Activated naive CD4-positive, alpha-beta T cell treated with anti-CD3 and anti-CD28 coated beads for 36 hours (primary cell): ENCODE measurements at places on chromosomes 5 and 9. TPM values are rescaled to one million over a fixed set of nuclear protein-coding genes. Genes with fewer than 3 reads are reported as not detected.

The FBP2 gene
- not detected for total RNA-seq

DNA sequence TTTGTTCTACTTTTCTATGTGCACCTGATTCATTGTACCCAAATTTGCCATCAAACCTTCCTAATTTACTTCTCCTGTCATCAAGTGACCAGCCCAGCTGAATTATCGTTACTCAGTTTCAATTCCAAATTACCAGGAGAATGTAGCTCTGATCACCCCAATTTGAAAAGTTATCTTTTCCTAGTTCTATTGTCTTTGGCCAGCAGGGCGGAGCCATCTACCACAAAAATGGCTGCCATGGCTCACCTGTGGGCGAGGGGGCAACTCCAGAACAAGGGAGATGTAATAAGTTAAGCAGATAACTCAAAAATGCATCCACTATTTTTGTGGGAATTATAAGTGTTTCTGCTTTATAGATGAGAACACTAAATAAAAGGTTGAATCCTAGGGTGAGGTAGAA, 133.8 kb upstream of the MOCS2 start:
- peak; percentile 9 for DNase-seq

- DNase-seq = peak; percentile 64
These were observed 69.5 kb upstream of the RAD23B start for GRCh38 chr9:107213561-107214028.

DNA sequence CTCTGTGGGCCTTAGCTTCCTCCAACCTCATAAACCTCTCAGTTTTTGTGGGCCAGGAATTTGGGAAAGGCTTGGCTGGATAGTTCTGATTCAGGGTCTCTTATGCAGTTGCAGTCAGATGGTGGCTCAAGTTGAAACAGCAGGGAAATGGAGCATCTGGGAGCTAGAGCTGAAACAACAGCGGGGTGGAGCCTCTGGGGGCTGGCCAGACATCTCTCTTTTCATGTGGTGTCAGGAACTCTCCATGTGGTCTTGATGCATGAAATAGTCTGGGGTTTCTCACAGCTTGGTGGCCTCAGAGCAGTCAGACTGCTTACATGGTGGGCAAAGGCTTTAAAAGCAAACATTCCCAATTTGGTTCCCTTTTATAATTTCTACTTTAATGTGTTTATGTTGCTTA, 13.5 kb downstream of the ZNF346 start:
- DNase-seq = no peak

GRCh38 chr5:65916636-65917035, 9.7 kb upstream of the ERBIN start:
- DNase-seq = no peak

DNA sequence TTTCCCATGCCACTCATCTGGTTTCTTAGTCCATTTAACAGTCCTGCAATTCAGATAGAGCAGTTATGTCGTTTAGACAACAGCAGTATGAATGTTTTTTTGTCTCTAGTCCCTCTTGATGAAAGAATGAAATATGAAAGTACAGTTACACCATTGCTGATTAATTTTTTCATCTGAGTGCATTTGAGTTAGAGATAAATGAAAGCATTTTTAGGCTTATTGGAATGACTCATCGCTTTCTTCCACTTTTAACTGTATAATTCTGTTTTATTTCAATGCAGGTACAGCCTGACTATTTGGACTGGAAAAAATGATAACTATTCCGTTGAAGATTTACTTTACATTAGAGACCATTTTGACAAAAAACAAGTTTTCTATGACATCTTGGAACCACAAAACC, 28.7 kb downstream of the ANKRD34B start:
- no peak for DNase-seq

The C7 gene
- total RNA-seq = not detected

DNA sequence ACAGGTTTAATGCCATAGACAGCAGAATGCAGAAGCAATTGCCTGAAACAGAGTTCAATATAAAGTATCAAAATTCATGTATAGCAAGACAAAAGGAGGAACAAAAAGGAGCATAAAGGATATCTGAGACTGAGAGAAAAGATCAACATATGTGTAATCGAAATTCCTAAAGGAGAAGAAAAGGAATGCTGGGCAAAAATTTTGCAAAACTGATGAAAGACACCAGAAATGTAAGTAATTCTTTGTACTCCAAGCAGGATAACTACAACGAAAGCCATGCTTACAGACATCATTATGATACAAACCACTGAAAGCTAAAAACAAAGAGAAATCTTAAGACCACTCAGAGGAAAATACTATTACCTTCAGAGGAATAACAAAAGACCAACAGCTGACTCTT, 72.8 kb upstream of the MTAP start:
- no peak for DNase-seq

GRCh38 chr5:9198394-9198793, 347.5 kb downstream of the SEMA5A start:
- DNase-seq = no peak

- DNase-seq = no peak
These were observed 1.4 kb upstream of the KDM3B start for GRCh38 chr5:138351056-138351455.

DNA sequence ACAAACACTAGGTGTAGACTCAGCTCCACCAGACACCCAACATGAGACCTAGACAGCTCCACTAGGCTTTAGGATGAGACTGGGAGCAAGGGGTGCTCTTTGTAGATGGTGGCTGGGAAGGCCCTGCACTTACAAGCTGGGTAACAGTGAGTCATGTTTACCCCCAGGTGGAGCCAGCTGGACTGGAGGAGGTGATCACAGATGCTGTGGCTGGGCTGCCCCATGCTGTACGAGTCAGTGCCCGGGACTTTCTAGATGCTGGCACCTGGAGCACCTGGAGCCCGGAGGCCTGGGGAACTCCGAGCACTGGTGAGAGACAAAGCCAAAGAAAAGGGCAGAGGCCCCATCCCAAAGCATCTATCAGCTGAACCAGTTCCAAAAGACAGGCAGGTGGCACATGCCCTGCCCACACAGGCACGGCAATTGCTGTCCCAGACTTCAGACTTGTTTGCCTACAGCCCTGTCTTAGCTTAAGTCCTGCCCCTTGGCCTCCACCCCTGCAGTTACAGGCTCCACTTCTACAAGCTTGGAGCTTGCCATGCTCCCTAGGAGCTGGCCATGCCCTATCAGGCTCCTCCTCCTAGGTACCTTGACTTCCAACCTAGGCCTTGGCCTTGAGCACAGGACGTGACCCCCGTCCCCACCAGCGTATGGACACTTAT, 2.7 kb downstream of the CCL27 start:
- peak; percentile 45 for DNase-seq

- peak; percentile 57 for DNase-seq
These were observed 62.8 kb upstream of the SUB1 start for GRCh38 chr5:32522429-32523143.

GRCh38 chr5:14848385-14848784, 23.2 kb downstream of the ANKH start:
- no peak for DNase-seq

The TNPO1 gene
- 107 TPM for total RNA-seq

The EIF4E1B gene
- not detected for total RNA-seq

GRCh38 chr5:112036206-112036605, 279.2 kb upstream of the NREP start:
- no peak for DNase-seq

DNA sequence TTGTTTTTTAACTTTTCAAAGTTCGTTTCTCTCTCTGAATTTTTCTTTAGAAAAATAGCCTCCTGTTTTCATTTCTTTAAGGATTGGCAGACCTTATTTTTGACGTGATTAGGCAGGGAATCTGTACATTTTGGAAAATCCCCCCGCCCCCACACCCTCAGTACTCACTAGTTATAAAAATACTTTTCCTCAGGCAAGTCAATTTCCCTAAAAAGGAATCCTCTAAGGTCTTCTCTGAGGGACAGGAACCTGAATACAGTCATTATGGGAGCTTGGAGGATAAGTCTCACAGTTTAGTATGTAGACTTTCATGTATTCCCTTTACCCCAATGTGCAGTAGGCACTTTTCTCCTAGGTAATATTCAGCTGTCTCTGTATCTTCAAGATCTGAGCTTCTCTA, 3.9 kb upstream of the FER start:
- no peak for DNase-seq

GRCh38 chr5:89827359-89827758, 582.2 kb downstream of the CETN3 start:
- DNase-seq = no peak

GRCh38 chr9:128565578-128565977, 13.2 kb downstream of the SPTAN1 start:
- DNase-seq = no peak

The ASPN gene
- total RNA-seq = not detected

DNA sequence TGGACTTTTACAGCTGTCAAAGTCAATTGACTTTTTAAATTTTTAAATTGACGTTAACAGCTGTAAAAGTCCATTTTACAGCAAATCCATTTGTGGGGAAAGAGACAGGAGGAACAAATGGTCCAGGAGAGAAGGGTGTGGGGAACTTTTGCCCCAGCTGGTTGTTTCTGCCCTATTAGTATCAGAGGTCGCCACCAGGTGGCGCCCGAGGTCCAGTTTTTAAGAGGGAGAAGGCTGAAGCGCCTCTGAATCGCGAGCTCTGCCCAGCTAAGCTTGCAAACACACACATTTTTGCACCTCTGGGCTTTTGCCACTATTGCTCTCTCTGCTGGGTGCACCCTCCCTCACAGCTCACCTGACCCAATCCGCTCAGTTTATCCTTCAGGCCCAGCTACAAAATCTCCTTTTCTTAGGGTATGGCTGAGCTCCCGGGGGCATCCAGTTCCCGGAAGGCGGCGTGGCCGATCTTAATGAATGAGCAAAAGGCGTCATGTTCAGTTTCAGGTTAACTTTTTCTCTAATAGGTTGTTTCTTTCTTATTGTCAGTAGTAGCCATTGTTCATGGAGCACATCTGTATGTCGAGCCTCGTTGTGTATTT, 6.3 kb upstream of the TTLL11 start:
- peak; percentile 85 for DNase-seq

- no peak for DNase-seq
These were observed 190.0 kb downstream of the CDH12 start for GRCh38 chr5:22663134-22663533.

The HTR4 gene
- not detected for total RNA-seq

DNA sequence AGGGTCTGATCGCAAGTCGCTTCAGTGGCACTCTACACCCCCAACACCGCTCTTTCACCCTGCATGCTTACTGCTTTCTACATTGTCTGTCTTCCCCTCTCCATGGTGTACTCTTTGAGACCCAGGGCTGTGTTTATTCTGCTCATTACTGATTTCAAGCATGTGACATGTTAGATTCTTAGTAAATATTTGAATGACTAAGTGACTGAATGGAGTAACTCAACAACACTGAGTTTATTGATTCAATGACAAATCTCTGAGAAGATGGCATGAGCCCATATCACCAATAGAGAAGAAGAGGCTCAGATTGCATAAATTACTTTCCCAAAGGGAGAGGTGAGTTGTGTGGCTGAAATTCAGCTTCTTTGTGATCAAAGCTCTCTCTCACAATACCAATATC, 89.7 kb upstream of the OSMR start:
- DNase-seq = no peak

DNA sequence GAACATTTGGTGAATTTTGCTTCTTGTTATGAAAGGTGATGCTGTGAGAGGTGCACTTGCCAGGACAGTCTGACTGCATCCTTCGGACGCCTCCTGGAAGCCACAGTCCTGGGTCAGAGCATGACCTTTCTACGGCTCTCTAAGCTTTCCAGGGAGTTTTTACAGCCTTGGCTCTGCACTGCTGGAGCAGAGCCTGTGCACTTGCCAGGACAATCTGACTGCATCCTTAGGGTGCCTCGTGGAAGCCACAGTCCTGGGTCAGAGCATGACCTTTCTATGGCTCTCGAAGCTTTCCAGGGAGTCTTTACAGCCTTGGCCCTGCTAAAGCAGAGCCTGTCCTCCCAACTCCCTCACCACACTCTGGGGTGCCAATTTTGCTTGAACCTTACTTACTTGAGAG, 49.6 kb downstream of the CCDC180 start:
- no peak for DNase-seq

DNA sequence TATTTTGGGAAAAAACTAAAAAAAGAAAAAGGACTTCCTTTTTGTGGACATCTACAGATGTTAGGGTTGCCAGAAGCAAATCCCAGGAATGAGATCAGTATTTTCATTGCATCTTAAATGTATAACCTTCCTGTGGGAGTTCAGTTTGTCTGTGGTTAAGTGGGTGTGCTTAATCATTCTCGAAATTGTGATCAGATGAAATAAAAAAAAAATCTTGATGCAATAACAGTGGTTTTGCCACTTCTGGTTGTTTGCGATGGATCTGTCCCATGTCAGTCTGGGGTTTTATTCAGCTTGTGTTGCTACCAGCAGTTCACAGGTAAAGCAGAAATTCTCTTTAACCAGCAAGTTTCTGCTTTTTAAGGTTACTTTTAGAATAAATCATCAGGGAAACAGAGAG, 179.0 kb downstream of the MAN2A1 start:
- DNase-seq = no peak

- DNase-seq = no peak
These were observed 94.1 kb downstream of the RASEF start for GRCh38 chr9:82968816-82969215.

- no peak for DNase-seq
These were observed 69.7 kb upstream of the RANBP3L start for GRCh38 chr5:36371366-36371765.

The SLC27A4 gene
- 6.8 TPM for total RNA-seq

The AP3B1 gene
- 33.0 TPM for total RNA-seq

- no peak for DNase-seq
These were observed 42.9 kb downstream of the PDCD1LG2 start for GRCh38 chr9:5553211-5553610.

The FAM169A gene
- 9.3 TPM for total RNA-seq

- DNase-seq = peak; percentile 30
These were observed 782 bp downstream of the BICD2 start for GRCh38 chr9:92763721-92764380.

DNA sequence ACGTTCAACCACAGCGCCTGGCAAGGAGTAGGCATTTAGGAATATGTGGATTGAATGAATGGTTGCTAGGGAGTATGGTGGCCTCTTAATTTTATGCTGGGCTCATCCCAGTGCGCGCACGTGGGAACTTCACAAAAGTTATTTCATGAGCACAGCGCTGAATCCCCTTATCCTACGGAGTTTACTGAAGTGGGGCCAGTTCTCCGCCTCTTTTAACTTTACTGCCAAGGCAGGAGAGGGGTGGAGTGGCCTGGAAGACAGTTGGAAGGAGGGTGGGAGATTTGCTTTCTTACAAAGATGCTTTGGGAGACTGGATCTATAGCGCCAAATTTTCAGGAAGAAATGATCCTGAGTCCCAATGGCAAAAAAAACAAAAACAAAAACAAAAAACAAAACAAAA, 326.5 kb downstream of the SH3GL2 start:
- DNase-seq = no peak

DNA sequence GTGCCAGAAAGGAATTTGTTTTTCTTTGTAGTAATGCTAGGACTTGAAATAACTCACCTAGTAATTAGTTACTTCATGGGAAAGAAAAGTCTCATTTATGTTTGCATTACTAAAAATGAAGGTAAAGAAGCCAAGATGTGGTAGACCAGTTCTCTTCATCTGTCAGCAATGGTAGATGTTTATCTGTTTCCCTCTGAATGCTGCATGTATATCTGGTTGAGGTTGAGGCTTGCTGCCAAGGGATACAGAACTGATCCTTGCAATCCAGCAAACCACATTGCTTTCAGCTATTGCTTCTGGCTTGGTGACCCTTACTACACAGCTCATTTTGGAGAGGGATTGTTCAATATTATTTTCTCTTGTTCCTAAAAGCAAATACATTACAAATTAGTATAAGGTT, 73.6 kb downstream of the ZNF474 start:
- no peak for DNase-seq

- DNase-seq = no peak
These were observed 142.9 kb downstream of the SLCO4C1 start for GRCh38 chr5:102153003-102153759.
